ENCODE measurements at places on chromosomes 7 and 10. TPM values are rescaled to one million over a fixed set of nuclear protein-coding genes. Genes with fewer than 3 reads are reported as not detected.

CDC14C gene
- polyA plus RNA-seq: not detected

MYO1G gene
- 51.1 TPM for polyA plus RNA-seq

COPG2 gene
- 2.6 TPM for polyA plus RNA-seq

HKDC1 gene
- 2.8 TPM for polyA plus RNA-seq

DNA sequence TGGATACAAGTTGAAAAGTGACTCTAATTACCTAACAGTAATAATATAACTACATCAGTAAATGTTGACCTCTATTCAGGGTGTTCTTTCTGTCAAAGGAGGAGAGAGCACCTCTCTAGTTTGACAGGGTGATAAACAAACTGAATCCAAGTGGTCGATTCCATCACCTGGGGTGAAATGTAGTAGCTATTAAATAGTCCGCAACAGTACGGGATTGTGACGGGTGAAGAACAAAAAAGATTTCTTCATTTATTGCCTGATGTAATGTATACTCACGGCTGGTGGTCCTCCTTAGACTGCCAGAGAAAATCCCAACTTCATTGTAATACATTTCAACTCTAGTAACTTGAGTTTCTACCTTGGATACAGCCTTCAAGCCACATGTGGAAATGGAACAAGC is 292.5 kb upstream of the CELF2 start:
- H3K36me3 ChIP-seq: no peaks in the 10 kb centered on the region
- no peak overlapping the region for H3K4me3 ChIP-seq
- H3K4me1 ChIP-seq: no peaks in the 10 kb centered on the region
- DNase-seq: no peak

DNA sequence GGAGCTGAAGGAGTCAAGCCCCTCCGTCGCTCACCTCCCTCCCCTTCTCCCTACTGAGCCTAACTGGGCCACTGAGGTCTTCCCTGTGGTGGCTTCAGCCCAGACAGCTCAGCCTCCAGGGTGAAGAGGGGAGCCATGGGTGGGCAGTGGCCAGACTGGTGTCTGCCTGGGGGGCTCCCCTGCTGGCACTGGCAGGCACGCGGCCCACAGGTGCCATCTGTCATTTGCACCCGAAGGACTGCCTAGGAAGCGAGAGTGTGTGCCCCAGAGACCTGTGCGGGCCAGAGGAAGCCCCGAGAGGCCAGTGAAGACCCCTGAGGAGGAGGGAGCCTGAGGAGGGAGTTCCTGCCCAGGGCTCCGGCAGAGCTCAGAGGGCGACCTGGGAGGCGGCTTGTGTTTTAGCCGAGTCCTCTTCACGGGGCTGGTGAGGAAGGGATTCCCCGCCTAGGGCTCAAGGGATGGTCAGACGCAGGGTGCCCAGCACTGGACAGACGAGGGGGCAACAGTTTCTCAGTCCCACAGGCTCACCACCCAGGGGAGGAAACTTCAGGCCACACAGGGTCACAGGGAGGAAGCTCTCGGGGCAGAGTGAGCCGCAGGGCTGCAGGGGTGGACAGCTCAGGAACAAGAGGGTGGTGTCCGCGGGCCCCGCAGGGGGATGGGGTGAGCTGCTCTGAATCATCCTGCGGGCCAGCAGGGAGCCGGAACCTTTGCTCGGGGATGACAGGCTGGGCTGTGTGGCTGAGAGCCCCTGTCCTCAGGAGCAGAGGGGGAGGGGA is 76.2 kb upstream of the PPP2R2D start:
- no peak for DNase-seq
- no peaks in the 10 kb centered on the region for H3K36me3 ChIP-seq
- no peak overlapping the region for H3K4me3 ChIP-seq
- no peaks in the 10 kb centered on the region for H3K4me1 ChIP-seq
- H3K27ac ChIP-seq: no peak overlapping the region
- no peaks in the 10 kb centered on the region for H3K27me3 ChIP-seq

ELMO1 gene
- polyA plus RNA-seq: 101 TPM

DNA sequence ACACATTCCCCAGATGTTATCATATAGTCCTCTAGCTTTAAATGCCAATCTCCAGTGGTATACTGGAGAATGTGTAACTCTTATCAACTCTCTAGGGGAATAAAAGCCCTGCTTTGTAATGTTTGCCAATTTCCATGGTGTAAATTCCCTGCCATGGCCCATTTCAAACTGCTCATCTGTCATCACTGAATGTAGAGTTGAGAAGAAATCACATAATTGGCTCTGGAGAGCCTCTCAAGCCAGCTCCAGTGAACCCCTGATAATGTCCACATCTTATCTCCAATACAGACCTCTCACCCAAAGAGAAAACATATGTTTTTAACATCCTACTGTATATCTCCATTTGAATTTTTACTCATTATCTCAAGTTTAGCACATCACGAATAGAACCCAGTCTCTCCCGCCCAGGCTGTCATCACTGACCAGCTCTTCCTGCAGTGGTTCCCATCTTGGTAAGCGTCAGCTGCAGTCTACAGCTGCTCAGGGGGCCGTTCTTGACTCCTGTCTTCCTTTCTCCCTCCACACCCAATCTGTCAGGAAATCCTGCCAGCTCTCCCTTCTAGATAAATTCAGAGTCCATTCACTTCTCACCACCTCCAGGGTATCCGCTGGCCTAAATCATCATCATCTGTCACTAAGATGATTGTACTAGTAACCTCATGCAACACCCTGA is 332.4 kb downstream of the FRMD4A start:
- H3K4me1 ChIP-seq: peaks cover 3% of the 10 kb centered on the region
- no peaks in the 10 kb centered on the region for H3K27me3 ChIP-seq
- no peak overlapping the region for H3K4me3 ChIP-seq
- H3K27ac ChIP-seq: no peak overlapping the region
- H3K36me3 ChIP-seq: no peaks in the 10 kb centered on the region
- no peak for DNase-seq

DNA sequence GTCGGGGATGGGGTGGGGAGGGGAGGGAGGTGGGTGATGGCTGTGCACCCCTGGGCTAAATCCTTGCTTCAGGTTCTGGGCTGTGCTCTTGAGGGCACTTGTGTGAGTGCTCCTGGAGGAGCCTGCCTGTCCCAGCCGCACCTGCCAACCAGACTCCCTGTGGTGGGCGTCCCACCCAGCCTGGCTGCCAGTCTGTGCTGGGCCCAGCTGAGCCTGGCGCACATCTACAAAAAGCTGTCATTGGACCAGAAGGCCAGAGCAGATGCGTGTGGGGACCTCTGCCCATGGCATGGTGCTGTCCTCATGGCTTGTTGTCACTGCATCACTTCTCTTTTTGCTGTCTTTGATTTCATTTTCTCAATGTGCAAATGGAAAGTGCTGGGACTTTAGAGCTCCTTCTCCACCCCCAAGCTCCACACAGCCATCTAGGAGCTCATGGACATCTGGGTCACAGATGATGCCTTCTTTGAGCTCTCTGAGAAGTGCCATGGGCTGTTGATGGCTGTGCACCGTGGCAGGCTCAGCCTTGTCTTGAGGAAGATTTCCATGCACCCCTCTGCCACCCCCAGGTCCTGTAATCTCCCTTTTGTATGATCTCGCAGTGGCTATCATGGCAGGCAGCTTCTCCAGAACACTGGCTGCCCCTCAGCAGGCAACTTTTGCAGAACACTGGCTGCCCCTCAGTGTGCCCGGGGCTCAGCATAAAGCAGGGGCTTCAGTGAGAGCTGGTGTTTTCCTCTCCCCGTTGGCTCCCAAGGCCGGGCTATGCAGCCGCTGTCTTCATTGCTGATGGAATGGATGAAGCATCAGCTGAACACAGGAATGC is 83.9 kb downstream of the ADCY1 start:
- H3K4me3 ChIP-seq: no peak overlapping the region
- DNase-seq: no peak
- no peaks in the 10 kb centered on the region for H3K4me1 ChIP-seq
- H3K27me3 ChIP-seq: no peaks in the 10 kb centered on the region

DNA sequence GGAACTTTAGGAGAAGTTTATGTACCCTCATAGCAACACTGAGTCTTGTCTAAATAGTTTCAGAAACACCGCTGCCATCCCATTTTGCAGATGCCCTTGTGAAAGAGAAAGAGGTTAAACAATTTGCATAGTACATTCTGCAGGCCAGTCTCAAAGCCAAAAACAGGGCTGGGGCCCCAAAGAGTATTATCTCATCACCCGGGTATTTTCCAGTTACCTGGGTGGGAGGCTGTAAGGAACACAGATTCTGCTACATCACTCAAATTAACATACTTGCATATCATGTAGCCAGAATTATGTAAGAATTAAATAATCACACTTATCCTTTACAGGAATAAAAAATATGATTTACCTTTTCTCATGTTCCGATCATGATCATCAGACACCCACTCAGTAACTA is 3.1 kb upstream of the FAM171A1 start:
- no peaks in the 10 kb centered on the region for H3K36me3 ChIP-seq
- no peak for DNase-seq

DNA sequence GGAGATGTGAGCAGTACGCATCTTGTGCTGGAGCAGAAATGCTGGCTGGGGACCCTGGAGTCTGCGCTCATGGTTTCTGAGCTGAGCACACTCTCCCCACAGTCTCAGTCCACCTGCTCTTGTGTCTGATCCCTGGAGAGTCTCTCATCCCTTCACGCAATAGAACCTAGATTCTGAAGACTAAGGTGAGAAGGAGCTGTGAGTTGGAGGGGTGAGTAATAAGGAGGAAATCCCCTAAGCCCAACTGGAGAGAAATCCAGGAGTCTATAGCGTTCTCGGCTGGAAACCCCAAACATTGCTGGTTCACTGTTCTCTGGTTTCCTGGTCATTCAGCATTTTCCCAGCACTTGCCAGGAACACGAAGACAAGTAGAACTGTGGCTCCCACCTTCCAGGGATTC is 68.3 kb upstream of the SMNDC1 start:
- no peaks in the 10 kb centered on the region for H3K27me3 ChIP-seq
- no peak overlapping the region for H3K27ac ChIP-seq
- no peak overlapping the region for H3K4me3 ChIP-seq
- no peaks in the 10 kb centered on the region for H3K36me3 ChIP-seq
- no peak for DNase-seq

ANKRD1 gene
- polyA plus RNA-seq: not detected

DNA sequence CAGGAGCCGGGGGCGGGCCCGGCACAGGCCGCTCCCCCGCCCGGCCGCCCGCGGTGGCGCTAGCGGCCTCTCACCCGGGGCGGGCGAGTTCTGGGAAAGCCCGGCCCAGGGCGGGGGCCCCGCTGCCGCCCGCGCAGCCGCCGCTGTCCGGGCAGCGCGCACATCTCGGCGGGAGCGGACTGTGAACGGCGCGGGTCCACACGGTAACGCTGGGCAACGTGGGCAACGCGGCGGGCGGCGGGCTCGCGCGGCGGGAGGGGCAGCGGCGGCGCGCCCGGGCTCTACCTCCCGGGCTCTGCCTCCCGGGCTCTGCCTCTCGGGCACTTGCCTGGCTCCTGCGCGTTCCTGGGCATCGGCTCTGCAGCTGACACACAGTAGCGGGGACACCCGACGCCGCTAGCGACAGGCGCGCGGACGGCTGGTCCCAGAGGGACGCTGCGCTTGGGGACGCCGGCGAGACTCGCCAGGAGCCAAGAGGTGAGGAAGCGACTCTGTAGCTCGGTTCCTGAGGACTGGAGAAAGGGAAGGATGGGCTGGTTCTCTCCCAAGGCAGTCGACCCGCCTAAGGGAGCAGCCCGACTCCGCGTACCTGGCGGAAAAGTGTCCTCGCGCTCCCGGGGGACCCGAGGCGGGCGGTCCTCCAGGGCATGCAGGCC is at the start of gene PLCE1:
TSS of gene PLCE1 (plus strand) at position 150 of the 656 bp plus-strand sequence. CDS start 37,116 bp downstream, outside the sequence.
- no peak within 1 kb of the TSS for H3K27ac ChIP-seq
- no peak within 1 kb of the TSS for H3K4me3 ChIP-seq
- no peaks in the 10 kb centered on the region for H3K4me1 ChIP-seq
- H3K36me3 ChIP-seq: no peaks in the 10 kb centered on the region
- DNase-seq: no peak

LRRC27 gene
- 1.8 TPM for polyA plus RNA-seq

DNA sequence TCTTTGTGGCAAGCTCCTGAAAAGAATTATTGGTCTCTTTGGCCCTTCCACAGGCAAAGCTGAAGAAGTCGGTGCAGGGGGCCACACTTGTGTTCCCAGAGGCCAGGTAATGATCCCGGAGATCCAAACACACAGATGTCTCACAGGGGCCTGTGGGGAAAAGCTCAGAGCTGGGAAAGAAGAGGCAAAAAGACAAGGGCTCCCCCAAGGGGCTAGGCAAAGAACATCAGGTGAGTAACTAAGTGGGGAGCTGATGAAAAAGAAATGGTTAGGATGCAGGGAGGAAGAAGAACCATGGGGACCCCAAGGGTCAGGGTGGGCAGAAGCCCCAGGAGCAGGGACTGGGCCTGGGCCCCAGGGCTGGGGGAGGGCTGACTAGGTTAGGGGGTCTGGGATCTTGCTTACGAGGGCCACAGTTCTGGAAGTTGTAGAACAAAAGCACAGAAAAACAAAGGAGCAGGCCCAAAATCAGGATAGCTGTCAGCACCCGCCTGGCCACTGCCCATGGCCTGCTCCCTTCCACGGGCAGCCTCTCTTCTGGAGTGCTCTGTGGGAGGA is 1.1 kb downstream of the KEL start:
- no peak overlapping the region for H3K27ac ChIP-seq
- no peak overlapping the region for H3K4me3 ChIP-seq
- H3K36me3 ChIP-seq: no peaks in the 10 kb centered on the region
- no peaks in the 10 kb centered on the region for H3K27me3 ChIP-seq
- no peaks in the 10 kb centered on the region for H3K4me1 ChIP-seq

DNA sequence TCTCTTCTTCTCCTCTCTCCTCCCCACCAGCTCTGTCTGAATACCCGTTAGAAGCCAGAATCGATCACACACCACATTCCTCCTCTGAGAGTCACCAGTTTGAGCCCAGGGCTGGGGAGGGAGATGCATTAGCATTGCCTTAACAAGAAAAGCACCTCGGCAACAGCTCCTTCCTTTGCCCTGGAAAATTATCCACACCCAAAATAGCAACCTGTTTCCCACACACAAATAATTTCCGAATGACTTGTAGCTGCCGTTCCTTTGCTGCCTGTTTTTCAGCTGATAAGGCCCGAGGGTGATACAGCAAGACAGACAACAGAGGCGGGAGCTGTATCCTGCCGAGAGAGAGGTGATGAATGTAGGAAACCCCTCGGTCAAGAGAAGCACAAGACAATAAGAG is 91.3 kb downstream of the CPXM2 start:
- no peak for DNase-seq
- H3K4me1 ChIP-seq: no peaks in the 10 kb centered on the region
- H3K4me3 ChIP-seq: no peak overlapping the region
- H3K36me3 ChIP-seq: no peaks in the 10 kb centered on the region
- H3K27ac ChIP-seq: no peak overlapping the region
